ENCODE measurements at places on chromosomes 1 and 21.
A peak's percentile ranks its signal among the peaks of the same experiment; 100 is the strongest.

GRCh38 chr21:17597680-17598079 is 15.0 kb downstream of the BTG3 start:
- no peak for DNase-seq

DNA sequence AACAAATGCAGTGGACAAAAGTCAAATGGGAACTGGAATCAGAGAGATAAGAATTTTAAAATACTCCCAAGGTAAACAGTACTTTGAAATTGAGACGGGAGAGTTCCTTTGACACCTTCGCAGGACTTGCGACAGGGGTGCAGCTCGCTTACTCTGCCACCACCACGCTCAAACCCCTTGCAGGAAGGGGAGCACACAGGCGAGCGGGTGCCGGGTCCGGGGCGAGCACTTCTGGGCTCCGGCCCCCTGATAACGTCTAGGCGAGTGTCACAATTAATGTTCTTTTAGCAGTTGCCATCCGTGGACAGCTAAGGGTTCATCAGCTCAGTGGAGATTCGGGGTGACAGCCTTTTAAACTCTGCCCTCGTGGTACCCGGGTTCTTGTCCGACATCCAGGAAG is 37.4 kb downstream of the CLDN17 start:
- no peak for DNase-seq

- DNase-seq: peak; percentile 11
Observed at GRCh38 chr1:86846164-86846647, 67.7 kb downstream of the SELENOF start.

- DNase-seq: no peak
Observed at GRCh38 chr1:159091180-159091560, 14.6 kb upstream of the AIM2 start.

DNA sequence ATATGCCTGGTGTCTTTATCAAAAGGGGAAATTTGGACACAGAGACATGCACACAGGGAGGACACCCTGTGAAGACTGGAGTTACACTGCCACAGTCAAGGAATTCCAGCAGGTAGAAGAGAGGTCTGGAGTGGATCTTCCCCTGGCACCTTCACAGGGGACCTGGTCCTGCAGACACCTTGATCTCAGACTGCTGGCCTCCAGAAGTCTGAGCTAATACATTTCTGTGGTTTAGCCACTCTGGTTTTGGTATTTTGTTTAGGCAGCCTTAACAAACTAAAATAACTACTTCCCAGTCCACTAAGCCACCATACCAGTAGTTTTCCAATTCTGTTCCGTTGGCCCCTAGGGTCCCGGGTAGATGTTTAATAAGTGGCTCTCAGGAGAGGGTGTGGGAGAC is 164.7 kb downstream of the SETD4 start:
- no peak for DNase-seq

DNA sequence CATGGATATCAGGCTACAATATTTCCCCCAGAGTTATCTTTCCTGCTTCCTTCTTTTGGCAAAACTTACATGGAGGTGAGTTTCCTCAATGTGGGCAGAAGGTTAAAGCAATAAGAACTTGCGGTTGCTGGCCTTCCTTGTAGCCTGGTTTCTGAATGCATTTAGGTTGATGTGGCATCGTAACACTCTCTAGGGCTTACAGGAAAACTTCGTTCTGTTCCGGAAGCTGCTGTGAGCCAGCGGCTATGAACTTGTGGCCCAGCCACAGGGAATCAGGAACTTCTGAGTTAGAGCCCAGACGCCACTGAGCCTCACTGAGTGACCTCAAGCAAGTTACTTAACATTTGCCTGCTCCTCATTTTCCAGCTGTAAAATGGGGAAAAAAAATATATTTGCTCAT is 623.4 kb upstream of the ADAMTS5 start:
- DNase-seq: peak; percentile 61

DNA sequence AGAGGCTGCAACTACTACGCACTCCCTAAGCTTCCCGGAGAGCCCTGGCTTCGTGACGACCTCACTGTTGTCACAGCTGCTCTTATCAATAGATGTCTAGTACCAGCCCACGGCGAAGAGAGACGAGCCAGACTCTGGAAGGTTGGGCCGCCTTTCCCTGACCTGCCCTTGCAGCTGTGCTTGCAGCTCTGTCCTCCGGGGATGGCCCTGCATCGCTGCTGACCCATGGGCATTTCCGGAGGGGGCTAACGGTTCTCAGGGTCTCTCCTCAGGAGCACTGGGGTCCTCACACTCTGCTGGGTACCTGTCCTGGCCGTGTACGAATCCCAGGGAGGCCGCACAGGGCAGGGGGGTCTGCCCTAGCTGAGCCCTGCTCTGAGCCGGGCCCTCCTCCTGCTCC is 93.8 kb upstream of the COL6A1 start:
- DNase-seq: no peak

- no peak for DNase-seq
Observed at GRCh38 chr21:29296446-29296845, 2.3 kb upstream of the BACH1 start.
